ENCODE measurements at places on chromosomes 7 and 10.

- DNase-seq = no peak
Measured at GRCh38 chr7:84085147-84085546, 109.4 kb downstream of the SEMA3A start.

- no peak for DNase-seq
Measured at GRCh38 chr7:23074443-23075261, 30.9 kb upstream of the KLHL7 start.

DNA sequence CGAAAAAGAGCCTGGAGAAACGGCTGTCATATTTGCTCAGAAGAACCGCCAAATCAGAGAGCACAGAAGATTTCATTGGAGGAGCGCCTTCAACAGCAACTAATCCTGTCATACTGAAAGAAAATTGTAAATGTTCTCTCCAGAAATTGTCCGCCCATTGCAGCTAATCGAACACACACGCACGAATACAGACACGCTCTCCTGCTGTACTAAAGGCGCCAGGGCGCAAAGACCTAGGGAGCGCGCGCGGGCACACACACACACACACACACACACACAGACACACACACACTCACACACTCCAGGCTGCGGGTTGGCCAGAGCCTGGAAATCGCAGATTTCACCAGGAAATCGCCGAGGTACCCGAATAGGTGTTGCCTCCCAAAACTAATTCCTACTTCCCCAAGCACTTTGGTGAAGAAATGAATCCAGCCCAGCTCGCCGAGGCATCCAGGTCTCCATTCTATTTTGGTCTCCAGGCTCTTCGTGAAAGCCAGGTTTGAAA, at the start of gene CHRM2:
Gene CHRM2, plus strand, starts transcription at position 157 of the 505 bp plus-strand sequence. CDS start 146,214 bp downstream, outside the sequence.
- DNase-seq = no peak

DNA sequence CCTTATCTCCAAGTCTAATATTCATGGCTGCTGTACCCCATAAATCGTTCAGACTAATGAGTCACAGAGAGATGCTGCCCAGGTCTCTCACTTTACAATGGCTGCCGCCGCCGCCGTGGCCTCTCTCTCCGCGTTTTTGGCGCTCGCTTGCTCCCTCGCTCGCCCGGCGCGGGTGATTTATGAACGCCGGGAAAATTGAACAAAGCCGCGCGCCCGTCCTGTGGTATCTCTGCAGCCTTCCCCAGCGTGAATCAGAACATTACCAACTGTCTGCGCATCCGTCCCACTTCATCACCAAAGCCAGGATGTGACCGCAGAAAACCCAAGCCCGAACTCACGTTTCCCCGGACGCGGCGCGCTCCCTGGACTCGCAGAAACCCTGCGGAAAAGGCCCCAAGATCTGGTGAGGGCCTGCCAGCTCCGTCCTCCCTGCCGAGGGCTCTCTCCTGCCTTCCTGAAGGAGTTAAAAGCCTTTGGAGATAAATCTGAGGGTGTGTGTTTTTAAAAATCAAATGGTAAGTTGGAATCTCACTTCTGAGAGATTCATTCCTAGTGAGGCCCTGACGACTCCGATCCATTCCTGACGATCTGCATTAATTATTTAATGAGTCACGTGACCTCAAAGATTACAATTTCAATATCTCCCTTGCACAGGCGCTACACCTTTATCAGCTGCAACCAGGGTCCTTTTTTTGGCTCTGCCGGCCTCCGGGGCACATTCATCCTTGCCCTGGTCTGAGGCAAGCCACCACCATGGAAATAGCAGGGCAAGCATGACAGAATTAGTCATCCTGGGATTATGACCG, 6.3 kb downstream of the HOXA4 start:
- no peak for DNase-seq

GRCh38 chr7:100065452-100066186, 15.9 kb downstream of the ZNF3 start:
- no peak for DNase-seq

DNA sequence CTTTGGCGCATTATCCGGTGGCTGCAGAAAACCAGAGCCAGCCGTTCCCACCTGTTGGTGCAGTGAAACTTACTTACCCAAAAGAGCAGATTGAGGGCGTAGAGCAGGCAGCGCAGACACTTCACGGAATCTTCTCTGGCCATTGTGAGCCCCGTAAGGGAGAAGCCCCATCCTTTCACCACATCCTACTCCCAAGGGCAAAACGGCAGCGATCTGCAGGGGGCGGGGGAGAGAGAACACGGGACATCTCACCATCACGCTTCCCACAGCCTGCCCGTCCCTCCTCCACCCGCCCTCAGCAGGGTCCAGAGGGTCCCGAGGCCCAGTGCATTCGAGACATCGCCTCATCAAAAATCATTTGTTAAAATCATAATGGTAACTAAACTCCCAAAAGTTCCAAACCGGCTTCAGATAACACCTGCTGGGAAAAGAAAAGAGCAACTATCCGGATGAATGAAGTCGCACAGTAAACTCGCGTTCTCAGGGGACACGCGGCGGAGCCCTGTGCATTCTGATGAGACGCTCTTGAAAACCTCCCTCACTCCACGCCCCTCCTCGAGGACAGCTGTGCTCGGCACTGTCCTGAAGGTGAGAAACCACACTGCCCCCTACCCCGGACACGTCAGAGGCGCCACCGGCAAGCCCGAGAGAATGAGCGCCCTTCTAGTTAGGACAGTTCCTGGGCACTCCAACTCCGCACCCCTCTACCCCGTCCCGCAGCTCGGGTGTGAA, 1.2 kb downstream of the TSPAN12 start:
- DNase-seq = no peak

- no peak for DNase-seq
Measured at GRCh38 chr7:100602889-100603725, 944 bp downstream of the PCOLCE start.

- no peak for DNase-seq
Measured at GRCh38 chr10:5477948-5478693, 21.2 kb downstream of the CALML5 start.

GRCh38 chr7:28808796-28809533, 149.2 kb downstream of the TRIL start:
- DNase-seq = no peak

DNA sequence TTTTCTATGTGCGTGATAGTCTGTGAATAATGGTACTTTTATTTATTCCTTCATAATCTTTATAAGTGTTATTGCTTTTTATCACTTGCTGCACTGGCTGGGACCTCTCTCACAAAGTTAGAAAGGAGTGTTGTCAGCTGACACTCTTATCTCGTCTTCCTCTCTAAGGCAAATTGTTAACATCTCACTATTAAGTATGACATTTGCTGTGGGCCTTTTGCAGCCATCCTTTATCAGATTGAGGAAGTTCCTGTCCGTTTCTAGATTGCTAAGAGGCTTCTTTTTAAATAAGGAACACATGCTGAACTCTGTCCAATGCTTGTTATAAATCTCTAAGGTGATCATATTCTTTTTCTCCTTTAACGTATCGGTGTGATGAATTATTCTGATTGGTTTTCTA, 27.4 kb upstream of the DIP2C start:
- no peak for DNase-seq

GRCh38 chr7:17679458-17679857, 260.8 kb downstream of the SNX13 start:
- no peak for DNase-seq

- DNase-seq = no peak
Measured at GRCh38 chr7:1078985-1079384, 8.9 kb upstream of the GPER1 start.

DNA sequence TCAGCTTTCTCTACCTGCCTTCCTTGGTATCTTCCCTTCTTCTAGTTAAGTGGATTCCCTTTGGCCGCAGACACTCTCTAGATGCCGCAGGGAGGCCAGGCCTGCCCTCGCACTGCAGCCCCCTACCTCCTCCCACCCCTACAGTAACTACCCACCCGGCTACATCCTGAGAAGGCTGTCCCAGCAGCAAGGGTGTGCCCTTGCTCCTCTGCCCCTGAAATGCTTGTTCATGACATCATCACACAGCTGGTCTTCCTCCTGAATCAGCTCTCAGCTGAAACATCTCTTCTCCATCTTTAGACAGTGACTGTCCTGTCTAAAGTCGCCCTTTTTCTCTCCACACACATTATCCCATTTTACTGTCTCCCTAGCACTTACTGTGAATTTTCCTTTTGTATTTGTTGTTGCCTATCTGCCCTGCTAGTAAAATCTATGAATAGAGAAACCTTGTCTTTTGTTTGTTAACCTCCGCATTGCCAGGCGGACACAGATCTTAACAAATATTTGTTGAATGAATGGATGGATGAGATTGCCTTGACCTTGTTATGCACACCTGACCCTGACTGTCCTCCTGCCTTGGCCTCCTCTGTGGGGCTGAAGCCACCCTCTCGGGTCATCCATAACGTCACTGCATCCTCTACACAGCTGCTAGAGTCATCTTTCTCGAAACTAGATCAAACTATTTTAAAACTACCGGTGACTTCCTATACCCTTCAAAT, 108.9 kb upstream of the GATA3 start:
- DNase-seq = no peak

- DNase-seq = no peak
Measured at GRCh38 chr10:90930971-90931871, 10.3 kb upstream of the ANKRD1 start.

DNA sequence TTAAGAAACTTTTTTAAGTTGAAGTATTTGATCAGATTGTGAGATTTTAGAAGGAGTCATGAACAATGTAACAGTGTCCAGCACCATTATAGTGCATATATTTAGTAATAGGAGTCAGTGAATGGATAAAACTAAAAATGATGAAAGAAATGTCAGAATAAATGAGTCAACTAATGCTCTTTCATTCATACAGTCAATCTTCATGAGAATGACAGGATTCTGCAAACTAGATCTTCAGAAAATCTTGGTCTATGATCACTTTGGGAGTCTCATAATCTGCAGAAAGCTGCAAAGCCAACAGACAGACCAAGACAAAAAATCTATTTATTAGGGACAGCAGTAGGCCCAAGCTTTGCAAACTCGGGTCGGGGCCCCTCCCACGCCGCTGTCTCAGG, 710 bp downstream of the RNLS start:
- DNase-seq = no peak

DNA sequence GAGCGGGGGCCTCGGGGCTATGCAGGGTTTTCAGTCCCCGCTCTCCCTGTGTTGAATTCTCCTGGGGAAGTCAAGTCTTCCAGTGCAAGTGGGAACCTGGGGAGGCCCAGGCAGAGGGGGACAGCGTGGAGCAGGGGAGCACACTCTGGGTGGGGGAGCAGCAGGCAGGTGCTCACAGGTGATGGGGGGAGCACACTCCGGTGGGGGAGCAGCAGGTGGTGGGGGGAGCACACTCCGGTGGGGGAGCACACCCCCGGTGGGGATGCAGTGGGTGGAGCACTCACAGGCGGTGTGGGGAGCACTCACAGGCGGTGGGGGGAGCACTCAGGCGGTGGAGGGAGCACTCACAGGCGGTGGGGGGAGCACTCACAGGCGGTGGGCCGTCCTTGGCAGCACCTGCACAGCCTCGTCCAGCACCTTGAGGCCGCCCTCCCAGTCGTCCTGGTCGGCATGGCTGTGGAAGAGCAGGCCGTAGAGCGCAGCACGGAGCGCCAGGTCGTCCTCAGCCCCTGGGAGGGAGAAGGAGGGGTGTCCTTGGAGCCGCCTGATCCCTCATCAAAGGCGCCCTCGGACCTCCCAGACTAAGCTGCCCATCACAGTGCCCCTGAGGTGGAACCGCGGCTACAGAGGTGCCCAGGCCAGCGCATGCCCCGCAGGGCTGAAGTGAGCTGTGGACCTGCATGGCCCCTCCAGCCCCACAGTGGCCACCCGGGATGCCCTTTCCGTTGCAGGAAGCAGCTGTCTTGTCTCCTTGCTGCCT, 56.7 kb downstream of the CFAP46 start:
- DNase-seq = no peak

GRCh38 chr10:13950543-13950939, 363.8 kb downstream of the PRPF18 start:
- DNase-seq = no peak

- no peak for DNase-seq
Measured at GRCh38 chr10:969473-970150, 18.6 kb upstream of the GTPBP4 start.

- DNase-seq = no peak
Measured at GRCh38 chr10:7272008-7272407, 138.8 kb downstream of the SFMBT2 start.

GRCh38 chr10:6461961-6462360, 118.1 kb downstream of the PRKCQ start:
- DNase-seq = no peak

DNA sequence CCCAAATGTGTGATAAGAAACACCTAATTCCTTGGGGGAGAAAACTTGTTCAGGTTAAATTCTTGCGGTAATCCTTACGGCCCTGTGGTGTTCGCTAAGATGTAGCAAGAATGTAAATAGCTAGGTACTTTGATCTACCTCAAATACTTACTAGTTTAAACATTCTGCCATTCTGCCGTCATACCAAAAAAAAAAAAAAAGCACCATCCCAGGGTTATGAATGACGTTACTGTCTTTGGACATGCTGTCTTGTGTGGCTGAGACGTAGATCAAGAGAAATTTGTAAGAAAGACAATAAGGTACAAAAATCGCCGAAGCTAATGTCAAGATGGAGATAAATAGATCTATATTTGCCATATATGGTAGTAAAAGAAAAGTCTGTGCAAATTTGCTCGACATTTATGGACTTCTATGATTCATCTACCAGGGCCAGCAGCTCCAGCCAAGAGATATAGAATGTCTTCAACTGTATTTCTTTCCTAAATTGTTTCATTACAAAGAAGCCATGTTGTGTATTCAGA, 195.6 kb downstream of the CUX1 start:
- no peak for DNase-seq

DNA sequence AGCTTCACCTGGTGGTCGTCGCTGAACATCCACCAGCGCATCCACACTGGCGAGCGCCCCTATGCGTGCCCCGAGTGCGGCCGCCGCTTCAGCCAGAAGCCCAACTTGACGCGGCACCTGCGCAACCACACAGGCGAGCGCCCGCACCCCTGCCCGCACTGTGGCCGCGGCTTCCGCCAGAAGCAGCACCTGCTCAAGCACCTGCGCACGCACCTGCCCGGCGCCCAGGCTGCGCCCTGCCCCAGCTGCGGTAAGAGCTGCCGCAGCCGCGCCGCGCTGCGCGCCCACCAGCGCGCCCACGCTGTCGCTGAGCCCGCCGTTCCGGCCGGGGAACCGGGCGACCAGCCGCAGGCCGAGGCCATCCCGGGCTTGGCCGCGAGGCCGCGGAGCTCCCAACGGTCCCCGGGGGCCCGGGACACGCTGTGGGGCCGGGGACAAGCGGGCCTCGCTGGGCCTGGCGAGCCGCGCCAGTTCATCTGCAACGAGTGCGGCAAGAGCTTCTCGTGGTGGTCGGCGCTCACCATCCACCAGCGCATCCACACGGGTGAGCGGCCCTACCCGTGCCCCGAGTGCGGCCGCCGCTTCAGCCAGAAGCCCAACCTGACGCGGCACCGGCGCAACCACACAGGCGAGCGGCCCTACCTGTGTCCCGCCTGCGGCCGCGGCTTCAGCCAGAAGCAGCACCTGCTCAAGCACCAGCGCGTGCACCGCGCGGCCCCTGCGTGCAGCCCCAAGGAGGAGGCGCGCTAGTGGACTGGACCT, 18.4 kb downstream of the ZNF775 start:
- no peak for DNase-seq

- no peak for DNase-seq
Measured at GRCh38 chr7:52669031-52669430, 366.4 kb upstream of the POM121L12 start.
